ENCODE measurements at places on chromosomes 5 and 9.
A peak's percentile ranks its signal among the peaks of the same experiment; 100 is the strongest.

DNA sequence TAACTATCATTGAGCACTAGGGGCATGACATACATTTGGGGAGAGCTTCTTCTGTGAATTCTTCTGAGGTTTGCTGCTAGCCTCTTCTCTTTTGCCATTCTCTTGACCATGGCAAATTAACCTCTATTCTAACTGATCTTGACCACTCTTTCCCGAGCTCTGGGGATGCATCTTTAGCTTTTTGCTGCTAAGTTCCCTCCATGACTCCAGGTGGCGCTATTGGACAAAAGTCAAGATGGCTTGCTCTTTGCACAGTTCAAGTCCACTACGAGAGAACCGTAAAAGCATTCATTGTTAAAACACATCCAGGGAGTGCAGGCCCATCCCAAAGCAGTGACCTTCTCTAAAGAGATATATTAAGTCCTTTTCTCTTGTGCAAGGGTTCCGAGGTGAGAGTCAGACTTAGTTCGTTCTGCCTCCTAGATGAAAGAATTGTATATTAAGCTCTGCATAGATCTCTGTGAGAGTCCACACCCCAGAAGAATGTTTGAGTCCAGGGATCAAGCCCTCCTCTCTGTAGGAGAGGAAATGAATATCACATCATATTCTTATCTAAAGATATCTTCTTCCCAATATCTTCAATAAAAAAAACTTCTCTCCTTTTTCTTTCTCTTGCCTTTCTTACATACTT lies 1152.9 kb upstream of the CDH6 start:
- peak; percentile 38 for DNase-seq

DNA sequence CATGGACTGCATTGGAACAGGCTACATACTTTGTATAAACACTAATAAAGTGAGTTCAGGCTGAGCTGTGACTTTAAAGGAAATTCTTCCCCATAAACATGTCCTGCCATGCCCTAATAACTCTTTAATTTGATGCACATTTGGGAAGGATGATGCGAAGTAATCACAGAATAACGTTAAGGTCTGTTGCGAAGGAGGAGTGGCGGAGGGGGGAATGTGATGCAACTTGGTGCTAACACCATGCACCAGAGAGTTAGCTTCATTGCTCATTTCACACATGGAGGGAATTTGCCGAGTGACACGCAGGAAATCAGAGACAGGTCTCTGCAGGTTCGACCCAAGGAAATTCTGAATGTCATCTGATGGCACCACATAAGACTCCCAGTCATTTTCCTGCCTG lies 32.9 kb downstream of the SLIT3 start:
- DNase-seq, result no peak

- DNase-seq, result no peak
Measured at GRCh38 chr5:145680169-145680568, 155.0 kb downstream of the PRELID2 start.

- DNase-seq, result no peak
Measured at GRCh38 chr5:146962801-146963355, 84.3 kb upstream of the PPP2R2B start.

DNA sequence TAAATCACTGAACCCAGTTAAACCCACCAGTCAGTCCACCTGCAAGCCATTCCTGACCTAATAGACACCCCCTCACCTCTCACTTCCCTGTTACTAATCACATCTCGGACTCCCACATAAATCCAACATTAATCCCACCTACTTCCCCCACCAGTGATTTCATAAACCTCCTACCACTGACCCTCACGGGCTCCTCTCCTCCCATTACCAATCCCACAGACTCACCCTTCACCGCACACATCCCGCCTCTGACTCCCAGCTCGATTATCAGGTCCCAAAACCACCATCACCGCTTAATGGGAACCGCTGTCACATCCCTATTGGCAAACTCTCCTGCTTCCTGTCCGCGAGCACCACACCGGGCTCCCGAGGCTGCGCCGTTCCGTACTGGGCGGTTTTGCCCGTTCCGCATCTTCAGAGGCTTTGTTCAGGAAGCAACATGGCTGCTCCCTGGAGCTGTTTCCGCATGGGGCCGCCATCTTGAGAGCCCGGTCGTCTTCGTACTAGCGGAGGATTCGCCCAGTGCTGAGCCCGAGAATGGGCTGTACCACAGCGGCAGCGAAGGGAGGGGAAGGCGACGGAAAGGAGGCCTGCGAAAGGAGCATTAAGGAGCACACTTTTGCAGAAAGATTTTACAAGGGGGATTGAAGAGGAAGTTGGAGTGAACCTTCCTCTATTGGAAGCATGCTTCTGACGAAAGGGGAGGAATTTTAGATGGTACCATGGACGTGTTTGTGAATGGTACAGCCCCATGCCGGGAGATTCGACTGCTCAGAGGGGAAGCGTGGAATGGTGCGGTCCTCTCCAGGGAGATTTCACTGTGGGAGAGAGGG lies at the start of gene ZNF300:
Gene ZNF300, minus strand, starts transcription at position 502 of the 833 bp plus-strand sequence. CDS start 1,825 bp downstream, outside the sequence.
- DNase-seq, result peak; percentile 83

GRCh38 chr9:134328841-134329575 lies 2.8 kb downstream of the RXRA start:
- DNase-seq, result no peak

DNA sequence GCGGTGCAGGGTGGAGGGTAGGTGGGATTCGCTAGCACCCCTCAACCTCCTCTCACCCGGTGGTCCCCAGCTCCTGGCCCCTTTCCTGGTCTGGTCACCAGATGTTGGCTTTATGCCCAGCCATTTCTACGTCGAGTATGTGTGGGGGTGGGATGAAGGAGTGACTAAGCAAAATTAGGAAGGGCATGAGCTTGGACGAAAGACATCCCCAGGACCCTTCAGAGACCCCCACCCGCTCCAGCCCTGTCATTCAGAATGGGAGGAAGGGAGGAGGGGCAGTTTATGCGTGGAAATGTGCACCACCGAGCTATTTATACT lies 742 bp downstream of the BHMT2 start:
- no peak for DNase-seq

DNA sequence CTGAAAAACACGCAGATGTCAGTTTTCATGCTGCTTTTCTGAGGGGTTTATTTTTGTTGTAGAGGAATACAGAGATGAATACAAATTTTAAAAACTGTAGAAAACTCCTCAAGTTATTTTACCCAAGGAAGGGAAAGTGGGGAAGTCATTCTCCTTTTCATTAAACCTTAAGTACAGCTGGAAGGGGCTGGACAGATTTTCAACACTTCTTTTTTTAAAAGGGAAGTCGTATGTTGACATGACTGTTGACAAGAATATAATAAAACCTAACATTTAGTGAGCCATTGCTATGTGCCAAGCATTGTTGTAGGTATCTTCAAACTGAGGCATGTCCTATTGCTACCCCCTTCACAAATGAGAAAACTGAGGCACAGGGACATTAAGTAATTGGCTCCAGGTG lies 235.7 kb upstream of the ELL2 start:
- DNase-seq, result no peak

DNA sequence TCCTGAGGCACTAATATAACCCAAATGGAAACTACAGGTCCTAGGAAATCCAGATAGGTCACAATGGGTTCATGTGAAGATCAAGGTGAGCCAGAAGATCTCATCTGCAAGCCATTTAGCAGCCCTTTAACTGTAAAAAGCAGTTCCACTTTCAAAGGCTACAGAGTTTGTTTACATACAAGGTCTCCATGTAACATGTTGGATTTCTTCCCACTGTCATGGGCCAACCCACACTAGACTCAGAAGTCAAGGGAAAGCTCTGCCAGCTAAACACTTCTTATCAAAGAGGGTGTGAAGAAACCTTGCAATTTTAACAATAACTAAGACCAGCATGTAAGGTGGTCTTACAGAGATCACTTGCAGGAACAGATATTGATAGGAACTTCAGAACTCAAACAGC lies 3.8 kb upstream of the CTNNAL1 start:
- no peak for DNase-seq

- DNase-seq, result no peak
Measured at GRCh38 chr9:108599571-108599970, 256.2 kb downstream of the ACTL7B start.

GRCh38 chr5:54455413-54456157 lies at the start of gene HSPB3:
Gene HSPB3 (plus strand): TSS chr5:54455699. CDS start chr5:54455790, 91 bp downstream.
- no peak for DNase-seq

GRCh38 chr9:120774719-120775118 lies 18.5 kb downstream of the FBXW2 start:
- DNase-seq, result no peak

GRCh38 chr5:102090770-102091169 lies 205.3 kb downstream of the SLCO4C1 start:
- no peak for DNase-seq

- no peak for DNase-seq
Measured at GRCh38 chr5:95369782-95370181, 21.4 kb upstream of the FAM81B start.

DNA sequence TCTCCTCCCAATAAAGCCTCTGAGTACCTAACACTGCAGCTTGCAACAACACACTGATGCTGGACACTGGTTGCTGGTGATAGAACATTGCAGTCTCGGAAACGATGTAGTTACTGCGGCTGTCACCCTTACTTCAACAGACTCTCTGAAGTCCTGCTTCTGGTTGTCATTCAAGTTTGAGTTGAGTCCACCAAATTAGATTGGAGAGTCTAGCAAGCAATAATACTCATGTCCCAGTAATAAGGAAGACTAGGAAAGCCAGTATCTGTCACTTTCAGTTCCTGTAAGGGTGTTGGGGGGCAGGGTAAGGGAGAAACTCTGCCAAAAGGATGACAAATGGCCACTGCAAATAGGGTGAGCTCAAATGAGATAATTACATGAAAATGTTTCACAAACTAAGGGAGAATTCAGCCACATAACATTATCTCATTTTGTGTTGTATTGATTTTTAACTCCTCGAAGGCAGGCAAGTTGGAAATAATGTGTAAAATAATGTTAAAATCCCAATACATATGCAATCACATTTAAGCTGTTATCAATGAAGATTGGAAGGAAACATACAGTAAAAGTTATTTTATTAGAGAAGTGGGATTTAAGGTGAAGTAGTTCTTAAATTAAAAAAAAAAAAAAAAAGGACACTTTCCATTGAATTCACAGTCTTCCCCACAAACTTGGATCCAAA lies 849 bp upstream of the IFT74 start:
- peak; percentile 38 for DNase-seq

DNA sequence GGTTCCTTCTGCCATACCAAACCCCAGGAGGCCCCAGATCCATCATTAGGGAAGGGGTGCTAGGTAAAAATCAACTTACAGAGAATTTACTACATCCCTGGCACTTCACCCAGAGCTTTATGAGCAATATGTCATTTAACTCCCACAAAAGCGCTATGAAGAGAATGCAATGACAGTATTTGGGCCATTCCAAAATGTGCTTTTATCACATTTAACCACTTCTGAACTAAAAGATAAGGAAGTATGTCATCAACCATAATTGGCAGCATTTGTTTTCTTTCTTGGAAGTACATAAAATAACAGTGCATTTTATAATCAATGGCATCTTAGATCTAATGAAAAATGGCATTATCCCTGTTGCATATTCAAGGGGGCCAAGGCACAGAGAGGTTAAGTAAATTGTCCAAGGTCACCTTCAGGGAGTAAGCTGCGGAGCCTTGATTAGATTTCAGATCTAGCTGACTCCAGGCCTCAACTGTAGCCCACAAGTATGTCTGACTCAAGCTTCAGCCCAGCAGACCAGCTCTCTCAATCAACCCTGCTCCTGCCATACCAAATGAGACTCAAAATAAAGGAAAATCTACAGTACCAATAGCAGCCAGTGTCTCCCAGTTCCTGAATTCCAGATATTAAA lies 16.5 kb downstream of the SH3TC2 start:
- no peak for DNase-seq

DNA sequence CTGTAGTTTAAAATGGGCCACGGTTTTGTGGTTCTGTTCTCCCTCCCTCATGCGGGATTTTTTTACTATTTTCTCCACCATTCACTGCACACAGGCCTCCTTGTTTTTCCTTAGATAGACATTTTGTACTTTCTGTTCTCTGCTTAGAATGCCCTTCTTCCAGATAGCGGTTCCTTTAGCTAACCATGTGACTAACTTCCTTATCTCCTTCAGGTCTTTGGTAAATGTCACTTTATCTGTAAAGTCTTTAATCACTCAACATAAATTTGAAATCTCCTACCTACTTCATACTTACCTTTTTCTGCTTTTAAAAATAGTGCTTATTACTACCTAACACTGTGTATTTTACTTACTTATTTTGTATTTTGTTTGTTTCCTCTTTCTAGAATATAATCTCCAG lies 15.0 kb downstream of the FER start:
- DNase-seq, result no peak

GRCh38 chr5:128074171-128074570 lies 9.4 kb upstream of the SLC12A2 start:
- DNase-seq, result no peak

- no peak for DNase-seq
Measured at GRCh38 chr9:91428927-91429351, 5.3 kb upstream of the NFIL3 start.

Data from hippocampal formation (tissue), 2 donors.